Stimulated activated CD4-positive, alpha-beta T cell treated with anti-CD3 and anti-CD28 coated beads, Interleukin-4, amount 100 ng/mL, for 24 hours (primary cell): ENCODE measurements at places on chromosomes 2 and 18.
A peak's percentile ranks its signal among the peaks of the same experiment; 100 is the strongest.

- DNase-seq = no peak
Observed at GRCh38 chr2:55530539-55531081, 11.1 kb downstream of the CFAP36 start.

DNA sequence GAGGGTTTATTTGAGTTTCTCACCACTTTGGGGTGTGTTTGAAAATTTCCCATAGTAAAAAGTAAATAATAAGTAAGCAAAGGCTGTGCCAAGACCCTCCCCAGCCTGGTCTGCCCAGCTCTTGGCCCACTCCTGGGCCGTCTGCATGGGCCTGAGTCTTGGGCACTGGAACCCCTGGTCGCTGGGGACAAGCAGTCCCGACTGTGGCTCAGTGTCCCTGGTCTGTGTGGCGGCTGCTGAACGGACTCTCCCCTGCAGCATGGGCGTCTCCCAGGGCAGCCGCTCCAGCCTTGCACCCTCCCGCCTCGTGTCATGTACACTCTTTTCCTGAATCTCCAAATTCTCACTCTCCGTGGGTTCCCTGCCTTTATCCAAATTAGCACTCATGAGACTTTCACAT lies 7.2 kb upstream of the ASPRV1 start:
- no peak for DNase-seq

DNA sequence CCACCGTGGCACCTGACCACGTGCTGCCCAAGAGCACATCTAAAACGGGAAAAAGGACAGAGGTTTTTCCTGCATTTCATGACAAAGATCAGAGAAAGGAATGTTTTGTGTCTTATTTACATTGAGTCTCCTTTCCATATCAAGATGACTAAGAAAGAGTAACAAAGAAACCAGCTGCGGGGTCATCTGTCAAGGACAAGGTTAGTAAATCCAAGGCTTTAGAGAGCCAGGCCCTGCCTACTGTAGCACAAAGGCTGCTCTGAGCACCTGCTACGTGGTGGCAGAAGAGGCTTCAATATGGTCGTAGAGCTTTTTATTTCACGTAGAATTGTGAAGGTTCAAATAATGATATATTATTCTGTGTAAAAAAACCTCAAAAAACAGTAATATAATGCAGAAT lies 51.0 kb downstream of the PRELID3A start:
- no peak for DNase-seq

DNA sequence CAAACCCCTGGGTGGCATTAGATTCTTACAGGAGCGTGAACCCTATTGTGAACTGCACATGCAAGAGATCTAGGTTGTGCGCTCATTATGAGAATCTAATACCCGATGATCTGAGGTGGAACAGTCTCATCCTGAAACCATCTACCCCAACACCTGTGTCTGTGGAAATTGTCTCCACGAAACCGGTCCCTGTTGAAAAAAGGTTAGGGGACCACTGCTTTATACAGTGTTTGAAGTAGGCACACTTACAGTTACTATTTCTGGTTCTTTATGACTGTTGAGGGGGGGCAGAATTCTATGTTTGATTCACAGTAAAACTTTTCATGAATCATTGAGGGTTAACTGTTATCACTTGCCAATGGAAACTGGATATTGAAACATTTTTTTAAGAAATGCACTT lies 72.0 kb downstream of the RIF1 start:
- peak; percentile 40 for DNase-seq

DNA sequence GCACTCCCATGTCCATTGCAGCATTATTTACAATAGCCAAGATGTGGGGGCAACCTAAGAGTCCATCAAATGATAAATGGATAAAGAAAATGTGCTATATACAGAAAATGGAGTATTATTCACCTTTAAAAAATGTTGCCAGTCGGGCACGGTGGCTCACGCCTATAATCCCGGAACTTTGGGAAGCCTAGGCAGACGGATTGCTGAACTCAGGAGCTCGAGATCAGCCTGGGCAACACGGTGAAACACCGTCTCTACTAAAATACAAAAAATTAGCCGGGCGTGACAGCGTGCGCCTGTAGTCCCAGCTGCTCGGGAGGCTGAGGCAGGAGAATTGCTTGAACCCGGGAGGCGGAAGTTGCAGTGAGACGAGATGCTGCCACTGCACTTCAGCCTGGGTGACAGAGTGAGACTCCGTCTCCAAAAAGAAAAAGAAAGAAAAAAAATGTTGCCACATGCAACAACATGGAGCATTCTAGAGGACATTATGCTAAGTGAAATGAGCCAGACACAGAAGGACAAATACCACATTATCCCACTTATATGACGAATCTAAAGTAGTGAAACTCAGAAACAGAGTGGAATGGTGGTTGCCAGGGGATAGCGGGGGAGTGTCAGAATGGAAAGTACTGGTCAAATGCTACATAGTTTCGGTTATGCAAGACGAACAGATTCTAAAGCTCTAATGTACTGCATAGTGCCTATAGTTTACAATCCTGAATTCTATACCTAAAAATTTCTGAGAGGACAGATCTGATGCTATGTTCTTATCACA lies 1385.6 kb upstream of the TMEFF2 start:
- DNase-seq = no peak

- no peak for DNase-seq
Observed at GRCh38 chr2:182148344-182148743, 162.7 kb downstream of the PPP1R1C start.

GRCh38 chr2:239157771-239158170 lies 243.0 kb downstream of the HDAC4 start:
- DNase-seq = no peak

DNA sequence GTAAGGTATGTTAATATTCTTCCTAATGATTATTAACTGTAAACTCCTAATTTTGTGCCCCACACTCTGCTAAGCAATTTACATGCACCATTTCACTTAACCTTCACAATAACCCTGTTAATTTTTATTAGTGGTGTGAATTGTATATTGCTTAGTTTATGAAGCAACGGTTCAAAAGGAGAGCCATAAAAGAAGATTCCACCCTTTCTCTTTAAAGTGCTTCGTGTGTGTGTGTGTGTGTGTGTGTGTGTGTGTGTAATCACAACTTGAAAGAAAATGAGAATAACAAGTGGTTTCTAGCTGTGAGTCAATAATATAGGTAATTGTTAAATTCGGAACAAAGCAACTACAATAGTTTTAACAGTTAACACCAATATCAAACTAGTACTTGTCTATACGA lies 60.6 kb downstream of the CCNT2 start:
- DNase-seq = no peak

- no peak for DNase-seq
Observed at GRCh38 chr2:47558116-47558767, 155.3 kb downstream of the MSH2 start.

DNA sequence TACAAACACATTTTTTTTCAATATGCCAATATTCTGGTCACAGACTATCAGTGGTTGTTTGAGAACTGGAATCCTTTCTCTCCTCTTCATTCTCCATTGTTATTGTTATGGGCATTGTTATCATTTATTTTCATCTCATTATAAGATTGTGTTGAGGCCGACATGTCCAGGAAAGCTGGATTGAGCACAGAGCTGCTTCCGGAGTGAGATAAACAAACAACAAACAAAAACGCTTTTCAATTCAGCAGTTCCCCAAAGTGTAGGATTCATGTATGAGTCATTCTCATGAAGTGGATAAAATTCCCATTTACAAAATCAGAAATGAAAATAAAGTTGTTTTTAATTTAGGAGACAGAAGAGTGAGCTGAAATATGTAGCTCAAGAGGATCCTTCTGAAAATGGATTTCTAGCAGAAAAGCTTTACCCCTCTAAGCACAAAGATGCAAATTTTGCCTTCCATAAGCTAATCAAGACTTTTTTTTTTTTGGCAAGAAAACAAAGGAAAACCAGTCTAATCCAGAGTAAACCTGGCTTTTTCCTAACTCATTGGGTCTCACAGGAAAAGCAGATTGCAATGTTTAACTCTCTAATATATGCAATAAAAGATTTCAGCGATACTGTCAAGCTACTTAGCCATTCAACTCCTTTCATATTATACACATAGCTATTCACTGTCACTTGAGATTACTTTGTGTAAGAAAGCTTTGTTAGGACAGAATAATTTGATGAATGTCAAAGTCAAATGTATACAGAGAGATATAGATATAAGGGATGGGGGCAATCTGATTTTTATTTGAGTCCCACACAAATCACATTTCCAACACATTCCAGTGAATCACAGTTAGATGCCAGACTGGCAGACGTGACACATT lies 1441.7 kb upstream of the CELF4 start:
- DNase-seq = no peak

DNA sequence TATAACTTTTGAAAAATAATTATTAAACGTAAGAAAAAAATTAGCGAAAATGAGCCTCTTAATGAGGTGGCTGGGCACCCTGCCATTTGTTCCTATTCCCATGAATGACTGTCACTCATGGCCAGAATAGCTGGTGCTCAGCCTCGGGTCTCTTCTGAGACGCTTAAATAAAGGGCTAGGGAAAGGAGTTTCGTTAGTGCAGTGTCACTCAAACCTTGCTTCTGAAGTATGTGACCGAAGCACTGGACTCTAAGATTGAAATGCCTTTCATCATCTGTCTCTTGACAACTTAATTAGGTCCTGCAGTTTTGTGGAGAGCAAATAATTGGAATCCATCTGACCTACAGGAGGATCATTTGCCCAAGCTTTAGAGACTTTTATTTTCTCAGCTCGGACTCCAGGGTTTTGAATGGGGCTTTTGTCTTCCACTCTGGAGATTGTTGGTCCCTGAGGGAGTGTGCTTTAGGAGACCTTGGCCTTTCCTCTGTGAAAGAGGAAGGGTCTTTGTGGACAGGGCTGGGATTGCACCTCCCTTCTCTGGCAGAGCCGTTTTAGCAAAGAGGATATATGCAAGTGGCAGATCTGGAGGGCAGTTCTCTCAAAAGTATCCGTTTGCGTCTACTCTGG lies 42.3 kb upstream of the FHOD3 start:
- DNase-seq = no peak

DNA sequence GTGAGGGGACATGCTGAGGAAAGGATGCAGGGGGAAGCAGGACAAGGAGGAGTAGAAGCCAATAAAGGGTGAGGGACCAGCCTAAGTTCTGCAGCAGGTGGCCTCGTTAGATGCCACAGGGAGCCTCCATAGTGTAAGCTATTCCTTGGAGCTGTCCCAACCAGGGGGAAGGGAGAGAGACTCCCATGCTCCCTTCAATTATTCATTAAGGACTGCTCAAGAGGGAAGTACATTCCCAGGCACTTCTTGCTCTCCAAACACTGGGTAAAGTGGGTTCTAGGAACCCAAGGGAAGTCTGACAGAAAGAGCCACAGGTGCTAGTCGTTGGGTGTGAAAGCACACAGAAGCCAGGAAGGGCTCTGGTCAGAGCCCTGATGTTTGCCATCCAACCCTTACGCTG lies 193.7 kb downstream of the SLC39A10 start:
- DNase-seq = no peak

DNA sequence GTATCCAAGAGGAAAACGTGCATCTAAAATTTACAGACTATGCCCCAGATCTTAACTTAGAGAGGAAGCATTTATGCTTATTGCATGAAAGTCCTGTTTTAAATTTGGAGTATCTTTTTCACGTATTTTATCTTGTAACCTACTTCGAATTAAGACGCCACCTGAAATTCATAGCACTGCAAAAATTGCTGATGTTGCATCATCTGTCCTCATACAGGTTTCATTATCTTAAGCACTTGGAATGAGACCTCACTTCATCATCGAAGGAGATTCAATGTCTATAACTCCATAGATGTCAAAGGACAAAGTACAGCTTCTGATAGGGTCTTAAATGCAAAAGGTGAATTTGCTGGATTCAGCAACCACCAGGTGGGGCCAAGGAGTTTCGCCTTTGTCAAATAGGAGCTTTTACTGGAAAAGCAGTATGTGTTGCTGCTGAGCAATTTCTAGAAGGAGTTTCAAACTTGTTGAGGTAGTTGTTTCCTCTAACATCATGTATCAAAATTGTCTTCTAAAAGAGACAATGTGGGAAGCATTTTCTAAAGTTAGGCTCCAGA lies 106.4 kb upstream of the CCDC85A start:
- no peak for DNase-seq

DNA sequence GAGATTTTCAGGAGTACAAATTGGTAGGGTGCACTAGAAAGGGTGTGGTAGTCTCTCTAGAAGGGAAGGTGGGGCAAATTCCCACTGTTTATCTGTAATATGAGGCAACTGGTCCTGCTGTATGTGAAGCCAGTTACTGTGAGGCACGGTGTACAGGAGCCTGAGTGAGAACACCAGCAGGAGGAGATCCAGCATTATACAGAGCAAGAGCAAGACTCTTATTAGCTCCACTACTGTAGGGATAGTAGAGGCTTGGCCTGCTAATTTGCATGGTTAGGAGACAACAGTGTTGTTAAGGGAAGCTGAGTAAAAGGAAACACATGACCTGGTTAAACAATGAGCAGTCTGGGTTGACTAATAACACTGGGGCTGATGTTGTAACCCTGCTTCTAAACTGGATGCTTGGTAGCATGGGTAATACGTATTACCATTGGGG lies 76.3 kb upstream of the WDSUB1 start:
- DNase-seq = no peak

GRCh38 chr2:223647258-223647952 lies 45.2 kb upstream of the SCG2 start:
- DNase-seq = no peak

DNA sequence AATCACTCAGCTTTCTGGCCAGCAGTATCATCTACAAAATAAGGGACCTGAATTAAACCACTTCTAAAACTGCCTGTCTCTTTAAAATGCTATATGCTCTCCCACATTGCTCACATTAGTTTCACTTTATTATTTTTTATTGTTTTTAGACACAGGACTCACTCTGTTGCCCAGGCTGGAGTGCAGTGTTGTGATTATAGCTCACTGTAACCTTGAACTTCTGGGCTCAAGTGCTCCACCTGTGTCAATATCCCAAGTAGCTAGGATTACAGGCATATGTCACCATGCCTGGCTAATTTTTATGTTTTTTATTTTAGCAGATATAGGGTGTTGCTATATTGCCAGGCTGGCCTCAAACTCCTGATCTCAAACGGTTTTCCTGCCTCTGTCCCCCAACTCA lies 591.3 kb upstream of the ZNF804A start:
- no peak for DNase-seq

- DNase-seq = peak; percentile 39
Observed at GRCh38 chr18:26215247-26215970, 10.8 kb upstream of the TAF4B start.

- DNase-seq = no peak
Observed at GRCh38 chr18:39313992-39314391, 1748.4 kb upstream of the CELF4 start.

DNA sequence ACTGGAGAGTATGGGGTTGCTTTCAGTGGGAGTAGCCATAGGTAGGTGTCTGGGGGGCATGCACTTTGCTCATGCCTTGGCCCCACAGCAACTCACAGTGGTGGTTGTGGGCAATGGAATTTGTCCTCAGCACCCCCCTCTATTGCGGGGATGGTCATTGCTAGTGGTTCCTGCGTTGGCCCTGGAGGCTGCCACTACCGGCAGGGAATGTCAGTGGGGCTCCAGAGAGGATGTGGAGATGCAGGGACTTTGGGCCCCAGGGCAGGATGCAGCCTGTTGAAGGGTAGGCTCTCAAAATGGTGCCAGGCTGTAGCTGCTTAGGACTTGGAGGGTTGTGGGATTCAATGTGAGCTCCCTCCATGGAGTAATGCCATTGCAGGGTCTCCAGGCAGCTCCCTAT lies 125.0 kb downstream of the XRCC5 start:
- no peak for DNase-seq

GRCh38 chr18:74682141-74682990 lies 84.7 kb downstream of the ZNF407 start:
- no peak for DNase-seq
